ENCODE measurements at places on chromosomes 3 and 15.

GRCh38 chr3:37392957-37393356 is 218.6 kb upstream of the LRRFIP2 start:
- DNase-seq = no peak

GRCh38 chr3:166957121-166957520 is 423.0 kb downstream of the ZBBX start:
- DNase-seq = no peak

GRCh38 chr15:98583771-98584430 is 64.4 kb upstream of the IGF1R start:
- DNase-seq = no peak

DNA sequence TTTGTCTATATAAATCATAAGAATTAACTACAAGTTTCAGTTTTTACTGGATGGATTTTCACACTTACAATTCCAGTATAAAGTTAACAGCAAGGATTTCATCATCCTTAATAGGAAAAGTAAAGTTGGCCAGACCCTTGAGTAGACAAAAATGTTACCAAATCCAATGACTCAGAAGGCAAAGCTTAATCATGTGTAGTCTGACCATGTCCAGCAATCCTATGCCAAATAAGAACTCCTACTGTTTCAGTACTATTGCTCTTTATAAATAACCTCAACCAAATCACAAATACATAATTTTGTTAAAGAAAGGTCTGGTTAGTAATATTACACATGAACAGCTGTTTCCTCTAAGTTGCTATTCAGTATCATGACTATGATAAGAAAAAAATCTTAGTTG is 35.0 kb downstream of the PLOD2 start:
- DNase-seq = peak; percentile 79

DNA sequence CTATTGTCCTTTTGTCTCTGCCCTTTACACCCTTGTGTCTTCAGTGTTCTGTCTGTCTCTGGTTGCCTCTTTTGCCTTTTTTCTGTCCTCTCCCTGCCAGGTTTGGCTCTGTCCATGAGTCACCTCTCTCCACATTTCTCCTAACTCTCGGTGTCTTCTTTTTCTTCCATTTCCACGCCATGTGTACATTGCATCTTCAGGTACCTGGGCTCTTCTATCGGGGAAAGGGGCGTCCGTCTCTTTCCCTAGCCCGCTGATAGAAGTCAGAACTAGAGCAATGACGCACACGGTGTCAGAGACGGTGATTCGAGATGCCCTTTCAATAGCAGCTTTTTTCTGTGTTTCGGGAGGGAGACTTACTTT is 641 bp downstream of the OPA1 start:
- DNase-seq = peak; percentile 19

All from RCC 7860 (cell line).